Heart left ventricle (tissue), 16 donors: ENCODE measurements at places on chromosomes 16 and 17.

DNA sequence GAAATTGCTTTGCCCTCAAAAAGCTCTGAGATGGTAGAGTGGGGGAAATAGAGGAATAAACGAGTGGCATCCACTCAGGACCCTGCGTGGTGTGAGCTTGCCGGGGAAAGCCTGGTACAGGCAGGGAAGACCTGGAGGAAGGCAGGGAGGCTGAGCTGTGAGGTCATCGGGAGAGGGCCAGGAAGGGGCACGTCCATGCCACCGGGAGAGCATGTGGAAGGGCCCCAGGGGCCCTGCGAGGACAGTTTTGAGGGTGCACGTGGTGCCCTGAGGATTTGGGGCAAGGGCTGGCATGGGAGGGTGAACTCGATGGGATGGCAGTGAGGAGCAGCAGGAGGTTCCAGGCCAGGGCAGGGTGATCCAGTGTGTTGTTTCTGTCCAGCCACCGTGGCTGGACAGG, 56.3 kb upstream of the CBFA2T3 start:
- peaks cover 42% of the 10 kb centered on the region for H3K27me3 ChIP-seq
- no peaks in the 10 kb centered on the region for H3K36me3 ChIP-seq
- H3K4me1 ChIP-seq: no peaks in the 10 kb centered on the region
- DNase-seq: peak; percentile 48
- no peak overlapping the region for H3K4me3 ChIP-seq
- H3K27ac ChIP-seq: no peak overlapping the region

DNA sequence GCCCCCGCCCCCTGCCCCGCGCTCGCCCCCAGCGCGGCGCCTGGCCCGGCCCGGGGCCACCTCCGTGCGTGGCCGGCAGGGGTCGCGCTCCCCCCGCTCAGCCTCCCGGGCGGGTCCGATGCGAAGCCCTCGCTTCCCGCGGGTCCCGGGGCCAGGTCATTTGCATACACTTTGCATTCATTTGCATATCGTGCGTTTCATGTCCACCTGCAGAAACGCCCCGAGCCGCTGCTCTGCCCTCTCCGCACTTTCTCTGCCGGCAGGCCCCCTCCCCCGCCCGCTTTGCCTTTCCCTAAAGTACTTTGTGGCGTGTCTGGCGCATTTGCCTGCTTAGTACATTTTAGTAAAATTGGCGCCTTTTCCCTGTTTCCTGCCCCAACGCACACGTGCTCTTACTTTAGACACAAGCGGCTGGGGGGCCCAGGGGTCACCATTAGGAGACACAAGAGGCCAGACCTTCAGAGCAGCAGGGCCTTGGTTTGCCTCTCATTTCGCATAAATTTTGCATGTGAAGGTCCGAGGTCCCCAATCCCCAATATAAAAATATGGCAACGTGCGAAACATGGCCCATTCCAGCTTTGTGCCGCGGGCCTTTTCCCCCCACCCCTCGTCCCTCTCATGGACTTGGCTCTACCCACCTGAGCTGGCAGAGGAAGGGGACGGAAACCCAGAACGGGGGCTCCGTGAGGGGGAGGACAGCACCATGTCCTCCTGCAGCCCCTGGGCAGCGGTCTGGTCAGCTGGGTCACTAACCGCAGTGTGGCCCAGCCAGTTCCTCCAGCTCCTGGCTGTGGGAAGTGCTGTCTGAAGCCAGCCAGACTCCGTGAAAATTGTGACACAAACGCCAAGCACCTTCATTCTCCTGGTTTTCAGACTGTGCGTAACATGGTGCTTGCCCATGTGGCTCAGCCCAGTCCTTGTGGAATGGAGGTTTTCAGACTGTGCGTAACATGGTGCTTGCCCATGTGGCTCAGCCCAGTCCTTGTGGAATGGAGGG, 34.8 kb downstream of the CBFA2T3 start:
- no peak for DNase-seq
- peak overlapping the region; percentile 59 for H3K4me3 ChIP-seq
- no peak overlapping the region for H3K27ac ChIP-seq
- peaks cover 2% of the 10 kb centered on the region for H3K36me3 ChIP-seq
- peaks cover 20% of the 10 kb centered on the region for H3K4me1 ChIP-seq

DNA sequence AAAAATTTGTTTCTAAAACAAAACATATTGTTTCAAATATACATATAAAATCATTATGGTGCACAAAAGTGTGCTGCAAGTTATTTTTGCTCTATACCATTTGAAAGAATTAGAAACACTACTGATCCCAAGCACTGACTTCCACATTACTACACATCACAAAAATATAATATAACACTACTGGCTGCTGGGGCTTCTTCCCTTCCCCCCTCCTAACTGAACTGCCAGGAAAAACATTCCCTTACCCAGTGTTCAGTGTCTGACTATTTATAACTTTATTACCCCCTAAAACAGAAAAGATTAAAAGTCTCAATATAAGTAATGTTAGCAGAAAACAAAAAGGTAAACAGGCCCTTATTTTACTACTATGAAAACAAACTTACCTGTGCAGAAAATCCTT, 36.9 kb downstream of the GPATCH8 start:
- no peak for DNase-seq
- peaks cover 32% of the 10 kb centered on the region for H3K36me3 ChIP-seq
- H3K27ac ChIP-seq: no peak overlapping the region
- peaks cover 7% of the 10 kb centered on the region for H3K4me1 ChIP-seq
- H3K4me3 ChIP-seq: no peak overlapping the region
- no peaks in the 10 kb centered on the region for H3K27me3 ChIP-seq

- no peaks in the 10 kb centered on the region for H3K27me3 ChIP-seq
- H3K4me1 ChIP-seq: peaks cover 33% of the 10 kb centered on the region
- H3K4me3 ChIP-seq: no peak overlapping the region
- no peaks in the 10 kb centered on the region for H3K36me3 ChIP-seq
- peak overlapping the region; percentile 96 for H3K27ac ChIP-seq
Measured at GRCh38 chr16:25051406-25052150, 36.4 kb upstream of the ARHGAP17 start.

- no peaks in the 10 kb centered on the region for H3K36me3 ChIP-seq
- no peak for DNase-seq
- H3K4me1 ChIP-seq: peaks cover 3% of the 10 kb centered on the region
- H3K27ac ChIP-seq: no peak overlapping the region
Measured at GRCh38 chr17:67671493-67671892, 46.2 kb upstream of the NOL11 start.

DNA sequence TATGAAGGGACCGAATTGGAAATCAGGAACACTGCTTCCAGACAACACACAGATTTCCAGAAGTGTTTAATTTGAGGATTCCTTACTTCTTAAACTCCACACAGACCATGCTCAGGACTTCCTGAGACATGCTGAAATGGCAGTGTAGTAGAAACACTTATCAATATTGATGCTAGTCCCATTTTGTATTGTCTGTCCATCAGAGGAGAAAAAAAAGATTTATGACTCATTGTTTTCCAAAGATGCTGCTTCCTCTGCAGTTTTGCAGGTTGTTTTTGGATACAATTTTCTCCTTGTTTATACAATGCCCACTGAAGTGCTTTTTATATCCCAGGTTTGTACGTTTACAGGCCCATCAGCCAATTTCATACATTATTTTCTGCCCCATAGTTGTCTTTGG, 68.3 kb upstream of the TANC2 start:
- no peak for DNase-seq
- peak overlapping the region; percentile 48 for H3K27ac ChIP-seq
- no peaks in the 10 kb centered on the region for H3K36me3 ChIP-seq
- H3K27me3 ChIP-seq: no peaks in the 10 kb centered on the region

DNA sequence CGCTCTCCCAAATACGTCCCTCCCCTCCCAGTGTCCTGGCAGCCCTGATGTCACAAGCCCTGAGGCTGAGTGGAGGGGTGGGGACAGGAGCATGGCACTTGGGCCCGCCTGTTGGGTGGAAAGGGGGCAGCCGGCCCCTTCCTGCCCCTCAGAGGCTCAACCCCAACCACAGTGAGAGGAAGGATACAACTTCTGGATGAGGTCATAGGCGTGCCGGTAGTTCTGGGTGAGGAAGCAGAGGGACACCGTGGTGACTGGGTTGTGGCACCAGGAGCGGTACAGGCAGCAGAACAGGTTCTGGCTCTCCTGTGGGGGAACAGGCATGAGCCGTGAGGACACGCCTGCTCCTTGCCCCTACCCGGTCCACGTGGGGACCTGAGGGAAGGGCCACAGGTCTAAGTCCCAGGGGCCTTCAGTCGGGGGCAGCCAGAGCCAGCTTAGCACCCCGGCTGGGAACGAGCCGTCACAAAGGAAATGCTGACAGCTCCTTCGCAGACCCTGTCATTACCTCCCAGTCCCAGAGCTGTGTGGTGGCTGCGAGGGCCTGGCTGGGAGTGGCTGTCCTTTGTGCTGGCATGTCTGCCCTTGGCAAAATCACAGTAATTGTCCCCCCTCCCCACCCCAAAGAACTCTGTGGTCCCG, 11.2 kb upstream of the MTSS2 start:
- no peaks in the 10 kb centered on the region for H3K36me3 ChIP-seq
- H3K4me3 ChIP-seq: no peak overlapping the region
- no peak for DNase-seq
- H3K4me1 ChIP-seq: peaks cover 3% of the 10 kb centered on the region

DNA sequence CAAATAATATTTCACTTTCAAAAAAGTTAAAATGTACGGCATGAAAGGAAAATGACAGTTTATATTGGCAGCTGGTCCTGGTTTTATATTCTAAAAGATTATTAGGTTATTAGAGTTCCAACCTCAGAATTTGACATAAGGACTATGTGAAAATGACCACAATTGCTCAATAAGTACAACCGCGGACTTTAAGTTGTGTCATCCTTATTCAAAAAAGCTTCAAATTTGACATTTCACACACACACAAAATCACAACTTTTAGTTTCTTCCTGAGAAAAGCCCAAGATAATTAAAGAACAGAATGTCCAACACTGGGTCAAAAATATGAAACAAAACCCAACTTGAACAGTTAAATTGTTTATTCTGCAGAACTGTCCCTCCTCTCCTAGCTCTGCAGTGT, 133.2 kb upstream of the AXIN2 start:
- DNase-seq: no peak
- no peaks in the 10 kb centered on the region for H3K27me3 ChIP-seq
- no peaks in the 10 kb centered on the region for H3K4me1 ChIP-seq
- H3K4me3 ChIP-seq: no peak overlapping the region
- H3K36me3 ChIP-seq: no peaks in the 10 kb centered on the region

DNA sequence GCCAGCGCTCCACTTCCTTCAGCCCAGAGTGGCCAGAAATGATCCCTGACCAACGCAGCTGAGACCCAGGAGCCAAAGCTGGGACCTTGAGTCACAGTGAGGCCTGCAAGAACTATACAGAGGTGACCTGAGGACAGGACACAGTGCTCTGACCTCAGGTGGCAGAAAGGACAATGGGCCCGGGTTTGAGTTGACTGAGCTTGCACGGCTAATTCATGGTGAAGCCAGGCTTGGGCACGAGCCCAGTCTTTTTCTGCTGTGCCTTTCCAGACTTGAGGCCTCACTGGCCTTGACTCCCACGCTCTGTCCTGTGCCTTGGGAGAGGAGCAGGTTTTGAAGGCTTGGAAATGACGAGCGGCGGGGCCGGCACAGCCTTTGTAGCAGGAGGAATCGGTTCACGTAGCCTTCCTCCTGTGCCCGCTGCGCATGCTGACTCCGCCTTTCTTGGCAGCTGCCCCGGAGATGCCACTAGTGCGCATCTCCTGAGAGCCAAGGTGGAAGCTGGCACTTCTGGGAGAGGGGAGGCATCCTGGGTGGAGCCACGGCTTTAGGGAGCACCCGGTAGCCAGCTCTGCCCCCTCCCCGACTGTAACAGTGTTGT, 34.9 kb downstream of the NDEL1 start:
- peaks cover 64% of the 10 kb centered on the region for H3K36me3 ChIP-seq
- H3K27ac ChIP-seq: peak overlapping the region; percentile 24
- no peak overlapping the region for H3K4me3 ChIP-seq
- DNase-seq: peak; percentile 72

- peak; percentile 93 for DNase-seq
- H3K4me1 ChIP-seq: peaks cover 14% of the 10 kb centered on the region
- H3K4me3 ChIP-seq: peak within 1 kb of the TSS; percentile 62
- no peaks in the 10 kb centered on the region for H3K27me3 ChIP-seq
- H3K36me3 ChIP-seq: no peaks in the 10 kb centered on the region
- peak within 1 kb of the TSS; percentile 63 for H3K27ac ChIP-seq
Measured at GRCh38 chr16:30984669-30985400, at the start of gene HSD3B7. Gene HSD3B7, plus strand, starts transcription at chr16:30985207. Its CDS starts 452 bp downstream, at chr16:30985659.

- no peaks in the 10 kb centered on the region for H3K4me1 ChIP-seq
- no peaks in the 10 kb centered on the region for H3K27me3 ChIP-seq
- H3K36me3 ChIP-seq: no peaks in the 10 kb centered on the region
- H3K27ac ChIP-seq: no peak overlapping the region
Measured at GRCh38 chr16:24423312-24423711, 116.1 kb upstream of the RBBP6 start.

- H3K27ac ChIP-seq: no peak overlapping the region
- DNase-seq: peak; percentile 64
- H3K4me1 ChIP-seq: no peaks in the 10 kb centered on the region
Measured at GRCh38 chr17:72976971-72977770, 115.3 kb downstream of the SLC39A11 start.

GRCh38 chr16:12211870-12212690, 235.5 kb downstream of the SNX29 start:
- no peak for DNase-seq
- H3K27ac ChIP-seq: no peak overlapping the region
- H3K27me3 ChIP-seq: no peaks in the 10 kb centered on the region
- no peak overlapping the region for H3K4me3 ChIP-seq
- no peaks in the 10 kb centered on the region for H3K36me3 ChIP-seq

GRCh38 chr16:28505489-28506137, 1.0 kb downstream of the IL27 start:
- H3K36me3 ChIP-seq: no peaks in the 10 kb centered on the region
- H3K4me3 ChIP-seq: no peak overlapping the region
- no peak overlapping the region for H3K27ac ChIP-seq

DNA sequence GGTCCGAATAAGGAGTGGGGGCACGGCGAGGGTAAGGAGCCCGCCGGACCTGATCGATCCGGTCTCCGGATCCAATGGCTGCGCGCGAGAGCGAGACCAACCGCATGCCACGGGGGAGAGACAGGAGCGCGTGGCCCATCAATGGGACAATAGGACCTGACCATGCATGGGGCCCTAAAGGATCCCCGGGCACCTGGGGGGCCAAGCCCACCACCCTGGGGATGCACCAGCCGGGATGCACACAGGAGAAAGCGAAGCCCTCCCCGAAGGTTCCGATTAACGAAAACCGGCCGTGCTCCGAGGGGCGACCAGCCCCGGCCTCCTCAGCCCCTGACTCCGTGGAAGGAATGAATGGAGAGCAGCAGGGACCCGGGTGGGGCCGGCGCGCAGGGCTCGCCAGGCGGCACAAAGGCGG, 525 bp downstream of the JPT1 start:
- H3K27ac ChIP-seq: peak overlapping the region; percentile 81
- H3K4me3 ChIP-seq: peak overlapping the region; percentile 96
- no peaks in the 10 kb centered on the region for H3K4me1 ChIP-seq
- no peak for DNase-seq
- H3K27me3 ChIP-seq: no peaks in the 10 kb centered on the region

- H3K36me3 ChIP-seq: no peaks in the 10 kb centered on the region
- H3K4me3 ChIP-seq: no peak overlapping the region
- peaks cover 20% of the 10 kb centered on the region for H3K27me3 ChIP-seq
- no peak for DNase-seq
- no peak overlapping the region for H3K27ac ChIP-seq
- H3K4me1 ChIP-seq: no peaks in the 10 kb centered on the region
Measured at GRCh38 chr16:85698935-85699558, 10.3 kb upstream of the GINS2 start.

GRCh38 chr17:59332749-59333377, 1.4 kb downstream of the YPEL2 start:
- H3K27ac ChIP-seq: peak overlapping the region; percentile 97
- peak; percentile 45 for DNase-seq
- peaks cover 81% of the 10 kb centered on the region for H3K4me1 ChIP-seq
- H3K27me3 ChIP-seq: no peaks in the 10 kb centered on the region
- peak overlapping the region; percentile 98 for H3K4me3 ChIP-seq
- H3K36me3 ChIP-seq: no peaks in the 10 kb centered on the region

- H3K36me3 ChIP-seq: no peaks in the 10 kb centered on the region
- no peaks in the 10 kb centered on the region for H3K4me1 ChIP-seq
- peak; percentile 25 for DNase-seq
Measured at GRCh38 chr16:30457256-30457655, 11.6 kb upstream of the SEPHS2 start.
